ENCODE measurements at places on chromosomes 4 and X. TPM values are rescaled to one million over a fixed set of nuclear protein-coding genes. Genes with fewer than 3 reads are reported as not detected.
A peak's percentile ranks its signal among the peaks of the same experiment; 100 is the strongest.

GRCh38 chr4:82786828-82787227 is 11.8 kb downstream of the SCD5 start:
- no peak for DNase-seq
- no peaks in the 10 kb centered on the region for H3K27me3 ChIP-seq
- H3K27ac ChIP-seq = no peak overlapping the region
- H3K4me1 ChIP-seq = no peaks in the 10 kb centered on the region

GRCh38 chrX:1914606-1915365 is 299.9 kb downstream of the ASMT start:
- no peak overlapping the region for H3K27ac ChIP-seq
- DNase-seq = no peak
- H3K4me1 ChIP-seq = no peaks in the 10 kb centered on the region

DNA sequence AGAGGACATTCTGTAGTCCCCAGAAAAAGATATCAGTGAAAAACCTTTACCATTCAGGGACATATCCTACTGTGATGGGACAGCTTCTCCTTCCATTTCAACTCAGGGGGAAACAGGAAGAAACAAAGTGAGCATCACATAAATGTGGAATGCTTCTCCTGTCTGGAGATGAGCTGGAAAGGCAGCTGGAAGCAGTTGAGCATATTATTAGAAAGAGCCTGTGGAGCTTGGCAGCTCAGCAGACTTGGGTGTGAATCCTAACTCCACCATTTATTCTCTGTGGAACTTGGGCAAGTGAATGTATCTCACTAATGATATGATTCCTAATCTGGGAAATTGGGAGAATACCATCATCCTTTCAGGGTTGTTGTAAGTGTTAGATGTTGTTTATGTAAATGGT is 232.1 kb upstream of the F9 start:
- no peaks in the 10 kb centered on the region for H3K36me3 ChIP-seq
- H3K27me3 ChIP-seq = no peaks in the 10 kb centered on the region
- no peak for DNase-seq

SLC16A2 gene
- total RNA-seq = 1.5 TPM

- no peaks in the 10 kb centered on the region for H3K27me3 ChIP-seq
- peak overlapping the region; percentile 17 for H3K27ac ChIP-seq
- no peak overlapping the region for H3K4me3 ChIP-seq
- no peaks in the 10 kb centered on the region for H3K4me1 ChIP-seq
Measured at GRCh38 chr4:53748328-53748772, 157.1 kb upstream of the LNX1 start.
